AG09309 (cell line): ENCODE measurements at places on chromosomes 13 and 19.
A peak's percentile ranks its signal among the peaks of the same experiment; 100 is the strongest.

DNA sequence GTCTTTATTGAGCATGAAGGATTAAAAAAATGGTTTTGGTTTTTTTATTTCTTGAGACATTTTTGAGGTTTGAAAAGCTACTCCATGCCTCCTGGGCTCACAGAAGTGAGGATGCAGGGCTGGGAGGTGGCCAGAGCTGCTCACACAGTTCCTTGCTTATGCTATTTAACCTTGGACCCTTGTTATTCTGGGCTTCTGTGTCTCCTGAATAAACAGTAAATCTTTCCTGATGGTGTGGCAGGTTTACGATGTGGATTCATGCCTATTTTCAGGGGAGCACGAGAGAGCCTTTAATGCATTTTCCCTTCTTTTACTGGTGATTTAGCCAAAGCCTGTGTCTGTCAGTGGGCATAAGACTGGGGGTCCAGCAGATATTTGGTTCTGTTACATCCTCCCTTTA is 34.3 kb upstream of the PCDH8 start:
- DNase-seq, result no peak

- no peak for DNase-seq
These were observed 25.3 kb upstream of the SLC46A3 start for GRCh38 chr13:28744091-28744536.

- no peak for DNase-seq
These were observed 151.1 kb upstream of the TSHZ3 start for GRCh38 chr19:31500197-31500830.

DNA sequence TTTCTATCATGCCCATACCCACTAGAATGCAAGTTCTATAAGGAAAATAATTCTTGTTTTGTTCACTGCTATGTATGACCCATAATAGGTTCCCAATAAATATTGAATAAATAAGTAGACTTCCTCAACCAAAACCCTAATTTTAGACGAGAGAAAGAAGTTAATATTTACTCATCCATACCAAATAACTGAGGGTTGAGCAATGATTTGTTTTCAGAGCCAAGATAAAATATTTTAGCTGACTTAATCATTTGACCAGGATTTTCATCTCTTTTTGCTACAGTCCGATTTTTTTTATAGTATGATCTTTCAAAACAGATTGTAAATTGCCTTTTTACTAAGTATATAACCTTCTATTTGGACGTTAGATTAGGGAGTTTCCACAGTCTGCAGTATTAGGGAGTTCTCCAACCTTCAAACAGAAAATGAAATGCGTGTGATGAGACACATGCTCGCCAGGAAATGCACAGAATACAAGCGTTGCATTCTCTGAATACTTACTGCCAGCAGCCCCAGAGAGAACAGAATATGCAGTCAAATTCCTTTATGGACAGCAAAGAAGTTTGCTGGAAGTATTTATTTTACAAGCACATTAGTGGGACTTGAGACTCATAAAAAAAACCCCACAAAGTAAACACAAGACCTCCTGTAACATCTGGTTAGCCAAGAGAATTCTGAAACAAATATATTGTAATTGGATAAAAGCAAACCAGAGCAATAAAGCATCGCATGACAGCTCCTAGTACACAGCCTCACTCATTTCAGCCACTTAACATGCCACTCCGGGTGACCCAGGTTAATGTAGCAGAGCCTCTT is 230.0 kb downstream of the MYO16 start:
- peak; percentile 25 for DNase-seq

GRCh38 chr13:45231722-45232121 is 30.9 kb upstream of the KCTD4 start:
- no peak for DNase-seq

DNA sequence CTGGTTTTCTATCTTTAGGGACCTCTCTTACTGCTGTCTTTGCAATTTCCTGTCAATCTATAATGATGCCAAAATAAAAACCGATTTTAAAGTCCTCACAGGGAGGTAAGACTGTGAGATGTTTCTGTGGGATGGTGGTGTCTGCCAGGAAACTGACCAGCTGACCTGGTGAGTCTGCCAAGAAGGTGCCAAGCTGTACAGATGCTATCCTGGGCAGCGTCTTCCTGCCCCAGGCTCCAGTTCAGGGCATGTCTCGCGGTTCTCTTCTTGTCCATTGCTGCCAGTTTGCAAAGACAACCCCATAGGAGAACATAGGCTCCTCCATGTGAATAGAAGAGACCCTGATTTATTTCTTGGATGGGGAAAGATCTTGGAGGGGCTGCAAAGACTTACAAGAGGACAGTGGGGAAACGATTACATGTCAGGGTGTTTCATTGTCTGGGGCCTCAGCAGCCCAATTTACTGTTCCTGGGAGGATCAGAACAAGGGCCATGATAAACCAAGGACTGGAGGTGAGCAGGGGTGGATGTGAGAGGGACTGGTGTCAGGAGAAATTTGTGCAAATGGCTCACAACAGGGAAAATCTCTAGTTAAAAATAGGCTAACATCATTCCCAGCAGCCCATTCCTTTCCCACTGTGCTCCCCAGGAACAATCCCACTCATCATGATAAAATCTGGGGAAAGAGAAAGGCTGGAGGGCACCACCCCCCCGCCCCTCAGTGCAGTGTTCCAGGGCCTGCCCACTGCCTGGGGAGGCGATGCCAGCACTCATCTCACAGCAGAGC is 42.7 kb upstream of the VSTM2B start:
- no peak for DNase-seq

- no peak for DNase-seq
These were observed 22.6 kb downstream of the KLHL26 start for GRCh38 chr19:18659281-18660050.

- no peak for DNase-seq
These were observed 130.1 kb upstream of the ZNF91 start for GRCh38 chr19:23525276-23525852.

- DNase-seq, result no peak
These were observed 12.1 kb upstream of the KLK14 start for GRCh38 chr19:51094696-51095279.

DNA sequence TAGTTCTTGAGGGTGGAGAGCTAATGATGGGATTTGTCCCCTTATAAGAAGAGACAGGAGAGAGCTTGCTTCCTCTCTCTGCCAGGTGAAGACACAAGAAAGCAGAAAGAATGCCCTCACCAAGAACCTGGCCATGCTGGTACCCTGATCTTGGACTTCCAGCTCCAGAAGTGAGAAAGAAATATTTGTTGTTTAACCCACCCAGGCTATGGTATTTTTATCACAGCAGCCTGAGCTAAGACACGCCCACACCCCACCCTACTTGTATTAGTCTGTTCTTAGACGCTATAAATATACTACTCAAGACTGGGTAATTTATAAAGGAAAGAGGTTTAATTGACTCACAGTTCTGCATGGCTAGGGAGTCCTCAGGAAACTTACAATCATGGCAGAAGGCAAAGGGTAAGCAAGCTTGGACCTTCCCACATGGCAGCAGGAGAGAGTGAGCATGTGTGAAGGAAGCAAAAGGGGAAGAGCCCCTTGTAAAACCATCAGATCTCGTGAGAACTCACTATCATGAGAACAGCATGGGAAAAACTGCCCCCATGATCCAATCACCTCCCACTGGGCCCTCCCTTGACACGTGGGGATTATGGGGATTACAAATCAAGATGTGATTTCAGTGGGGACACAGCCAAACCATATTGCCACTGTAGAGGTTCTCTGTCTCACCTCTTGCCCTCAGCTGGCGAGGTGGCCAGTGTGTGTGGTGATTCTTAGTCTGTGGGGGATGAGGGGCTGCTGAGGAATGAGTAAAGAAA is 57.4 kb upstream of the RCBTB2 start:
- no peak for DNase-seq

DNA sequence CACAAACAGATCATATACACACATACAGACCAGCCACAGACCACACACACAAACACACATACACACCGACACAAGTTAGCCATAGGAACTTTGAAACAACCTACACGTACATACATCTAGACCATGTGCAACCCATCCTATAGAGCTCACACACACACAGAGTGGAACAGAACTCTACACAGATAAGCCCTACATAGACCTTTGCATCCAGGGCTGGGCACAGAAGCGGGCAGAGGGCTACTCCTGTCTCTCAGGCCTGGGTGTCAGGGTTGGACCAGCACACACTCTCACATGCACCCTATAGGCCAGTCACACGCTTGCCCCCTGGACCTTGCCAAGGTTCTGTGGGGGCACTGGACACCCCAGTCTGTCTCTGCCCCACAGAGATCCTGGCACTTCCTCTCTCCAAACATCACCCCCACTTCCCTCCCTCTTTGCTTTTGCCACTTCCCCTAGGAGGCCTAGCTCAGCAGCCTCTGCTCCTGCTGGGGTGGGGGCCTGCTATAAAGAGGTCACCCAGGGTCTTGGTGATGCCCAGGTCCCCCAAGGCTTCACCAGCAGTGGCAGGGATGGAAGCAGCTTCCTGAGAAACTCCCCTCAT is 5.8 kb upstream of the JUNB start:
- no peak for DNase-seq

GRCh38 chr13:22102271-22102670 is 431.4 kb downstream of the FGF9 start:
- DNase-seq, result no peak

DNA sequence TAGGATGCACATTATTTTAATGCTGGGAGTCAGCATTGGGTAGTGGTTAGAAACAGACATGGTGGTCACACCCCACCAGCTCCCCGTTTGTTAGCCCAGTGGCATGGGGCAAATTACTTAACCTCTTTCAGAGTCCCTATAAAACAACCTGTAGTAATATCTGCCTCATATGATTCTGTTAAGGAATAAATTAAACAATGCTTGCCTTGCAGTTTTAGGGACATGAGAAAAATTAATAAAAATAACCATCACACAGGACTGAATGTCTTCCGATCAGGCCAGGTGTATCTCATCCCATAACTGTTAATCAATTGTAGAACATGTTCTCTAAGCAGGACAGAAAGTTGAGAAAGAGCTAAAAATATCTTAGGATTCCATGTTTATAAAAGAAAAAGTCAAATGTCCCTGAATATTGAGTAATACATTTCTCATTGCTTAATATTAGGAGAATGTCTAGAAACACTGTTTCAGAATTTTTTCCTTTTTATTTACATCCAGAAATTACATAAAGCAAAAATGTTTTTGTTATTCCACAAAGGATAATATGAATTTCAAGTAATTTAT is 196.5 kb downstream of the GPC6 start:
- no peak for DNase-seq

DNA sequence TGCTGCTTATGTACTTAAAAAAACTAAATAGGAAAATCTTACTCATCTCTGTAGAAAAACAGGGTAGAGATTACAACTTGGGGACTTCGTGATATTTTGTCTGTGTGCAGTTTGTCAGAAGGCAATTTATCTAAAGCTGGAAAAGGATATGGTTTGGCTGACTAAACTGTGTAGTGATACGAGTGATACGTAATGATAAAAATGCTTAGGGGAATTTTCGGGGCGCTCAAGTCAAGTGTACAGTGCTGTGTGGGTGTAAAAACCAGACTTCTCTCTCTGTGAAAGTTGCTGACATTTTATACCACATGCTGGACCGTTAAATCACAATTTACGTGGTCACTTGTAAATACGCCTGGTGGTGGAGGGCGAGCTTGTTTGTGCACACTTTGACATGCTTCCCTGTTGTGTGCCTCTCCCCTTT is 221.7 kb downstream of the KCNRG start:
- no peak for DNase-seq

DNA sequence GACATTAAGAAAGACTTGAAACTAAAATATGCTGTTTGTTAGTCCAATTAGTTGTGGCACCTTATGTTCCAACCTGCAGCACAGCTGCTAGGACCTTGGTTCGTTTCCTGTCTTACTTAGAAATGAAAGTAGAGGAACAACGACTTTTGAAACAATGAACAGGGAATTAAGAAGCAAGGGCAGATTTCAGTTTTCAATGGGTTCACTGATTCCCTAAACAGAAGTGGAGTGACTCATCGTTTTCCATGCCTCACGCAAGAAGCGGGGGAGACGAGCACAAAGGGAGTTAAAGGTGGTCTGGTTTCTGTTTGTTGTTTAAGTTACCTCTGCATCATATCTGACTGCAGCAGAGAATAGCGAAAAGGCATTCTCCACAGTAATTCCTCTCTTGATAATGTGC is 44.8 kb downstream of the PHF11 start:
- DNase-seq, result no peak

DNA sequence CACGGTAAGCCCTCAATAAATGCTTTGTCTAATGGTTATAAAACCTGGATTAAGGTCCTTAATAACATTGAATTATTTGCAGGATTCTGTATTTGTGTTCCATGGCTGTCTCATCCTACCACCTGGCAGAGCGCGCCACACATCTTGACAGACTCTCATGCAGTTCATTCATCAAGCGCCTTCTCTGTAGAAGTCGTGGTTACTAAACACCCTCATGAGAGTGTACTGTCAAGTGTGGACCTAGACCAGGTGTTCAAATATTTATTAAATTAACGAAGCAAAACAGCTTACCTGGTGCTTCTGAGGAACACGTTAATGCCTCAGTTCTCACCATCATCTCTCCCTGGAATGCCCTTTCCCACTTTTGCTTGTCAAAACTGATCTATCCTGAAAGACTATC is 13.1 kb upstream of the FBXL3 start:
- no peak for DNase-seq

DNA sequence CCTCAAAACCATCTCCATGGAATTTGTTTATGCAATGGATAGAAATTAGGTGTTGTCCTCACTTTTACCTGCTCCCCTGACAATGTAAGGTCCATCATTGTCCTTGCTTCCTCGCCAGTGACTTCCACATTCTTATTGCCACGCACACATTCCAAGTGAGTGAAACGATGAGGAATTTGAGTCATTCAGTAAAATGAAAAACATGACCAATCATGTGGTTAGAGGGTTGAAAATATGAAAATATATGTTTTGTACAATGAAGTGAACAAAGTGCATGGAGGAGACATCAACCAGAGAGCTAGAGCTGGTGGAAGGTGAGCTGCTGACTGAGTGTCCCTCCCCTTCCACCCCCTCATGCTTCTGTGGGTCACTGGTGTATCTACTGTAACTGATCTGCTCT is 91.7 kb downstream of the ATP8A2 start:
- DNase-seq, result no peak

DNA sequence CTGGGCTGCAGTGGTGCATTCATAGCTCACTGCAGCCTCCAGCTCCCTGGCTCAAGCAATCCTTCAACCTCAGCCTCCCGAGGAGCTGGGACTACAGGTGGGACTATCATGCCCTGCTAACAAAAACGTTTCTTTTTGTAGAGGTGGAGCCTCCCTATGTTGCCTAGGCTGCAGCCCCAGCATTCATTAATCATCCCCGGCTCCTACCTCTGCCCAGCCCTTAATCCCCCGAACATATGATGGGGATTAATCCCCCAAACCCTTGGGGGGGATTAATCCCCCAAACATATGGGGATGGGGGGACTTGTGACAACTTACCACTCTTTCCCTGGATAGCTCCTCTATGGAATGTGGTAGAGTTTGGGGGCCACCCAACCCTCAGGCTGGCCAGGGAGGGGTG is 45.9 kb downstream of the SUGP2 start:
- DNase-seq, result no peak

DNA sequence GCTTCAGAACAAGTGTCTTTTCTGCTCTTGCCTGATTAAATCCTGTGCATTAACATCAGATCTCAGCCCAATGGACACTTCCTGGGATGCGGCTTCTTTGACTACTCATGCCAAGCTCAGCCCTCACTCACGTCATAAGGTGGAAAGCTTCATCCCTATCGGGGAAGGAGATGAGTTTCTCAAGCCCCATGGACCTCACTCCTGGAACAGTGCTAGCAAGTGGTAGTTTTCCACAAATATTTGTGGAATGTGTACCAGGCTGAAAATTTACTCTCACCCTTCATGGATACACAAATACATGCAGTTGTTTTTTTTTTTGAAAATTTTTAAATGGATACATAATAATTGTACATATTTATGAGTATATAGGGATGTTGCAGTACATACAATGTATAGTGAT is 34.6 kb upstream of the FARP1 start:
- no peak for DNase-seq

GRCh38 chr19:39416152-39417120 is 4.0 kb downstream of the PLEKHG2 start:
- DNase-seq, result no peak
